PC-9 (cell line): ENCODE measurements at places on chromosomes 1 and 21.

DNA sequence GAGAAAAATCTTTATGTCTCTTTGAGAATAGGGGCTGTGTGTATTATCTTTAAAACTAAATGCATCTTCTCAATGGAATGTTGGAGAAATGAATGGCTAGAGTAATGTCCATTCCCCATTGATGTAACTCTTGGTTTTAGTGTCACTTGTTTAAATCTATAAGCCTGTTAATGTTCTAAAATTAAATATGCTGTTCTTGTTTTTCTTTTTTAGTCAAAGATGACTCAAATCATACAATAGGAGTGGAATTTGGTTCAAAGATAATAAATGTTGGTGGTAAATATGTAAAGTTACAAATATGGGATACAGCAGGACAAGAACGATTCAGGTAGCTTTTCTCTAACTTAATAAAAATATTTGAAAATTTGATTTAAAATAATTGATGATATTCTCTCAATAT is 17.6 kb downstream of the RAB4A start:
- no peak for DNase-seq

DNA sequence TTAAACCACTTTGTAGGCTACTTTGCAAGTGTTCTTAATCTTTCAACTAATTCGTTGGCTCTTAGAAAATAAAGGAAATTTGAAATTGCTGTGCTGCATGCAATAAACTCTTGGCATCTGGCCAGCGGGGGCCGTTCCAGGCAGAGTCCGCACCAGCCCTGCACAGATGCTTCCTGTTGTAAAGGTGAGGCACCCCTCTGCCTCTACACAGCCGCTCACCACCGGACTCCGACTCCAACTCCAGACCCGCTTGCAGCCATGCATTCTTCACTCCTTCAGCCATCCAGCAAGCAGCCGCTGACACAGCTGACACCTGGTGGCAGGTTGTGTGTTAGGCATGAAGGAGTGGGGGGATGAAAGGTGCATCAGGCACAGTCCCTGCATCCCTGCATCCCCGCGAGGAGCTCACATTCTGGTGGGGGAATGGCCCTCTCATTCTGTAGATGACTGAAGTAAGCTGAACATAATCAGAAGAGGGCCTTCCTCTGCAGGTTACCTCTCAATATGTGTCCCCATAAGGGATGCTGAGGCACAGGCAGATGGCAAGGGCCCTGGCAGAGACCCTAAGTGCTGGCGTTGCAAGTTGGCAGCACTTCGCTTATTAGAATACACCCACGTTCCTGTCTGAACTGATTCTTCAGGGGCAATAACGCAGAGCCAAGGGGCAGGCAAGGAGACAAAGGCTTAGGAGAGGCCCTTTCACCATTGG is 56.8 kb downstream of the GLIS1 start:
- DNase-seq = peak; percentile 38

GRCh38 chr1:77539519-77540142 is 142.8 kb downstream of the ZZZ3 start:
- DNase-seq = peak; percentile 88

GRCh38 chr1:234729561-234730474 is 119.8 kb upstream of the IRF2BP2 start:
- no peak for DNase-seq

- DNase-seq = no peak
These were observed 45.6 kb downstream of the ENAH start for GRCh38 chr1:225607355-225607754.

GRCh38 chr1:175208773-175209492 is 16.4 kb upstream of the KIAA0040 start:
- no peak for DNase-seq

GRCh38 chr1:24636661-24637357 is 6.3 kb upstream of the SRRM1 start:
- no peak for DNase-seq

GRCh38 chr1:67713057-67713846 is 28.3 kb downstream of the GADD45A start:
- peak; percentile 92 for DNase-seq

DNA sequence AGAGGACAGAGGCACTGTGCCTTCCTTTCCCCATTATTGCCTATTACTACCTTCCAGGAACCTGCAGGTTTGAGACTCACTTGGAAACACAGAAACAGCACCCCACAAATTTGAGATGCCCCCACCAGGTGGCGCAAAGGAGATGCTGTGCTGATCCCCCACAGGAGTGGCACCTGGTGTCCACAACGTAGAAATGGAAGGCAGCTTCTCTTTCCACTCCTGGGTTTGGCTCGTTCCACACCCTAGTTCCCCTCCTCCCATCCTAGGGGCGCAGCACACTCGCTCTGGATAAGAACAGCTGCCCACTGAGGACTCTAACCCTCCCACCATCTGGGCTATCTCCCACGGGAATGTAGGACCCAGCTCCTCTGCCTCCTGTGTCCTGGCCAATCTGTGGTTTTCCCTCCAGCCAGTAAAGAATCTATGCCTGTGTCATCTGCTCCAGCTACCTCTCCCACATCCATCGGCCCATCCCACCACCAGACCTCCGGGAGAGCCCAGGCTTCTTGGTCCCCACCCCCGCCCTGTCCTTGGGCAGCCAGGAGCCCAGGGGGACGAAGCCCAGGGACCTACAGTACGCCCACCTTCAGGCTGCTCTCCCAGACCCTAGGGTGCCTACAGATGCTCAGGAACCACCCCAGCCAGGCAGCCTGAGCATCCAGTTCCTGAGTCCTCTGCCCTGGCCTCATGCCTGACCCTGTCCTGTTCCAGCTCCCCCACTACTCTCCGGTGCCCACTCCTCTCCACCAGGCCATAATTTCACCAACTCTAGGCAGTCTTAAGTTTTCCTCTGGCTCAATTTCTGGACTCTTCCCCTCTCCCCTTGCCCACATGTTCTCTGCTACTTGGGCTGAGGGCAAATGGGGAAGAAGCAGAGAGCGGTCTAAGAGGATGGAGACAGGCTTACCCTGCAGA is 549 bp downstream of the THBS3 start:
- DNase-seq = peak; percentile 87

DNA sequence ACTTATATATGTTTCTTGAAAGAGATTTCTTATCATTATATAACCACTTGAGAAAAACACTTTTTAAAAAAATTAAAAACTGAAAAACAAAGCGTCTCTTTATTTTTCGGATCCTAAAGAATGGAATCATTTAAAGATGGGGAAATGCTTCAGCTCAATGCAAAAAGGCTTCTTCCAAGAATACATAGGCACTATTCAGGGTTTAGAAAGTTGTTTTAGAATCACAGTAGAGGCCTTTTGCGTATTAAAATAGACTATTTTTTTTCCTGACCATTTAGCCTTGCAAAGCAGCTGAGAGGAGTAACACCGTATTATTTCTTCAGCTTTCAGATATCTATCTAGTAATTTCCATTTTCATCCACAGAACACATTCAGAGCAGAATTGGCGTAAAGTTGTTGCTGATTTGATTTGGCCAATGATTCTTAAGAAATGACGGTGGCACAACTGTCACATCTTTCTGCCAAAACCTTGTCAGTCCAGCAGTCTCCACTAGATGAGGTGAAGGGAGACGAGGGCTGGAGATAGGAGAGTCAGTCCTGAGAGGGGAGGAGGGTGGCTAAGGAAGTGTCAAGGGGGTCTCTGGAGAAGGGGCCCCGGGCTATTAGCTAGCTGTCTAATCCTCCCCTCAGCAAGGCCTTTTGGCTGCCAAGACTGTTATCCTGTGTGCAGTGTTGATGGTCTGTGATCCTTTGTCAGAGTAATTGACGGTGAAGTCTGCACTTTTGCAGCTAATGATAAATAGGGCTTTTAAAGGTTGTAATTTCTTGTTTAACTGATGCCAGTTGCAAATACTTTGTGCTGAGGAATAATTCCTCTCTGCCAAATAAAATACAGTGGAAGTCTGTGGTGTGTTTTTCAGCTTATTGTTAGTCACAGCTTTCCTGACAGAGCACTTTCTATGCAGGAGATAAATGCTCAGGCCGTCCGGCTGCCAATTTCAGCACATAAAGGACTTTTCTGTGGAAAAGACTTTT is 34.7 kb downstream of the PRRX1 start:
- no peak for DNase-seq

GRCh38 chr1:67174716-67175284 is 8.5 kb downstream of the IL23R start:
- no peak for DNase-seq

DNA sequence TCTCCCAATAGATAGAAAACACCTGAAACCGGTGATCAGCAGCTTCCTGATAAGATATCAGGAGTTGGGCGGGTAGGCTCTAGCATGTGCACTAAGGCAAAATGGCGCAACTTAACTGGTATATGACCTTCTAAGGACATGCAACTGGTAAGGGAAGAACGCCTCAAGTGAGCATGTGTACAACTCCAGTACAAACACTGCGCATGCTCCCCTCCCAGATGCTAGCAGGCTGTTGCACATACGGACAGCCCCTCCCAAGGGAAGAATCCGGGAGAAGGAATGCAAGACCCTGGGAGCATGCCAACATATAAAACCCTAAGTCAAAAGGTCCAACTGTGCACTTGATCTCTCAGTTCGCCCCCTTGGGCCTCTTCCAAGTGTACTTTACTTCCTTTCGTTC is 110.8 kb downstream of the TSEN15 start:
- DNase-seq = no peak

GRCh38 chr1:207256869-207257268 is 64.6 kb upstream of the CD55 start:
- no peak for DNase-seq

DNA sequence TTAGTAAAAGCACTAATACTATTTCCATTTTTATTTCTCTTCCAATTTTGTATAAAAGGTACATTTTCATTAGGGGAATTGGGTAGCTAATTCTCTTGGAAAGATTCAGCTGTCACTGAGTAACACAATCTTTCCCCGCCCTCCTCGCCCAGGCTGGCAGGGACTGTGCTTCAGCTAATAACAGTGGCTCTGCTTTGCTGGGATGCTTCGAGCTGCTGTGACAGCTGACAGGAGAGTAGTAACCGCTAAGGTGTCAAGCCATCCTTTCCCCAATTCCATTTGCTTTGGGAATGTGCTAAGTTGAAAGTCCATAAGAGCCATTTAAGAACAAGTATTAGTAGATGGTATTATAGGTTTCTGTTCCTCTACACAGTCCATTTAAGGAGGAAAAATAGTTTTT is 106.7 kb upstream of the NRIP1 start:
- DNase-seq = no peak

- no peak for DNase-seq
These were observed 4.2 kb downstream of the GSTM4 start for GRCh38 chr1:109659997-109660690.

GRCh38 chr1:248873993-248874533 is 15.2 kb upstream of the ZNF692 start:
- peak; percentile 76 for DNase-seq

- DNase-seq = no peak
These were observed 159.7 kb upstream of the DSCAM start for GRCh38 chr21:41006636-41007035.

DNA sequence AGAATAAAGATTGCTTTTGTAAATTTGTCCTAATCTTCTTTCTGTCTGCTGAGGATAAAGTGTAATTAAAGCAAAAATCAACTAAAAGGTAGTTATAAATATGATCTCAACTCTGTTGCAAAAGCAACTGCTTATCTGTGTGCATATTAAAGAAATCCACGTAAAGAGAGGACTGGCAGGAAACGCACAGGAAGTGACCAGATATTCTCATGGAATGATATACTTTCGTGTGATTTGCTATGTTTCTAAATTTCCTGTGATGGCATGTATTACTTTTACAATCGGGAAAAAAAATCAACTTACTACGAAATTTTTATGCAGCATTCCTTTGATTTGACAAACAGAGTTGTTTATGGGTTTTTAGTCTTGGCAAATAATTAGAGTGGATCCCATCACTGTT is 75.4 kb downstream of the RGS2 start:
- no peak for DNase-seq

DNA sequence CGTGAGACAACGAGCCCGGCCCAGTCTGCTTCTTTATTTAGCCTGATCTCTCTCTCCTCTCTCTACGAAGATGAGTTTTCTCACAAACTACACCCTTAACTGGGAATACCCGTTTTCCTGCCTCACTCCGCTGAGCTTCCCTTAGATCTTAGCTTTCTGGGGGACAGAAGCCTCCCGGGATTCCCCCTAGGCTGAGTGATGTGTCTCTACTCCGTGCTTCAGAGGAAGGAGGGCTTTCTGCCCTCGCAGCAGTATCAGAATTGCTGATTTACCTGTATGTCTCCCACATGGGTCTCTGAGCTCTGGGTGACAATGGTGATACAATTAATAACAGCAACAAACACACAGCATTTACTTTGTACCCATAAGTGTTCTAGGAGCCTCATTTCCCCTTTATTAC is 1.0 kb downstream of the ZBTB17 start:
- no peak for DNase-seq

- no peak for DNase-seq
These were observed 1171.2 kb downstream of the PLA2G4A start for GRCh38 chr1:187999973-188000372.

GRCh38 chr1:187931776-187932175 is 1103.0 kb downstream of the PLA2G4A start:
- no peak for DNase-seq

GRCh38 chr1:196178083-196178635 is 430.1 kb downstream of the KCNT2 start:
- no peak for DNase-seq

DNA sequence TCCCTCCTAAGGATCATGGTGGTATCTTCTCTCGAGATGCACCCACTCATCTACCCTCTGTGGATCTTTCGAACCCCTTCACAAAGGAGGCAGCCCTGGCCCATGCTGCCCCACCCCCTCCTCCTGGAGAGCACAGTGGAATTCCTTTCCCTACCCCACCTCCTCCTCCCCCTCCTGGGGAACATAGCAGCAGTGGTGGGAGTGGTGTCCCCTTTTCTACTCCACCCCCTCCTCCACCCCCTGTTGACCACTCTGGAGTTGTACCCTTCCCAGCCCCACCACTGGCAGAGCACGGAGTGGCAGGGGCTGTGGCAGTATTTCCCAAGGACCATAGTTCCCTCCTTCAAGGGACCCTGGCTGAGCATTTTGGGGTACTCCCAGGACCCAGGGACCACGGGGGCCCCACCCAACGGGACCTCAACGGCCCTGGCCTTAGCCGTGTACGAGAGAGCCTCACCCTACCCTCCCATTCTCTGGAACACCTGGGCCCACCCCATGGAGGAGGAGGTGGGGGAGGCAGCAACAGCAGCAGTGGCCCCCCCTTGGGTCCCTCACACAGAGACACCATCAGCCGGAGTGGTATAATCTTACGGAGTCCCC is 14.5 kb upstream of the TARS2 start:
- DNase-seq = no peak
